ENCODE measurements at places on chromosomes 13 and 19. TPM values are rescaled to one million over a fixed set of nuclear protein-coding genes. Genes with fewer than 3 reads are reported as not detected.

- no peak for DNase-seq
These were observed 28.0 kb downstream of the SH3GL1 start for GRCh38 chr19:4372165-4373012.

GRCh38 chr13:106415442-106415841, 120.0 kb downstream of the EFNB2 start:
- DNase-seq, result no peak

DNA sequence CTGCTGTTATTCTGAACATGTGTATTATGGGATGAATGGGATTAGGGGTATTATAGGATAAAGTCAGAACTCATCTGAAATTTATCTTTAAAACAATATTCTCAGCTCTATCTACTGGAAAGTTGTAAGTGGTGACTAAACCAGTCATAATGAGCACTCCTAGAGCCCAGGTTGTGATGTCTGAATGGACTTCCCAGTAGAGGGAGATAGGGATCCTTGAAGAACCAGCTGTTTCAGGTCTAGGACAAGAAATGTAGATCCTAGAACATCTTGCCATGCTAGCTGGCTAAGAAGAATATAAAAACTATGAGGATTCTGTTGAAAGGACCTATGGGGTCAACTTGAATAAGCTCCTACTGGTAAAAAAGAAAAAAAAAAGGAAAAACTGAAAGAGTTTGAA, 310.8 kb downstream of the SLC7A1 start:
- no peak for DNase-seq

GRCh38 chr13:50675651-50676050, 167.8 kb downstream of the DLEU7 start:
- DNase-seq, result no peak

- no peak for DNase-seq
These were observed 39.7 kb upstream of the RXFP2 start for GRCh38 chr13:31699650-31700049.

- DNase-seq, result no peak
These were observed 196.7 kb downstream of the TBC1D4 start for GRCh38 chr13:75285310-75285709.

- no peak for DNase-seq
These were observed 151.5 kb downstream of the NHLRC3 start for GRCh38 chr13:39189778-39190177.

DNA sequence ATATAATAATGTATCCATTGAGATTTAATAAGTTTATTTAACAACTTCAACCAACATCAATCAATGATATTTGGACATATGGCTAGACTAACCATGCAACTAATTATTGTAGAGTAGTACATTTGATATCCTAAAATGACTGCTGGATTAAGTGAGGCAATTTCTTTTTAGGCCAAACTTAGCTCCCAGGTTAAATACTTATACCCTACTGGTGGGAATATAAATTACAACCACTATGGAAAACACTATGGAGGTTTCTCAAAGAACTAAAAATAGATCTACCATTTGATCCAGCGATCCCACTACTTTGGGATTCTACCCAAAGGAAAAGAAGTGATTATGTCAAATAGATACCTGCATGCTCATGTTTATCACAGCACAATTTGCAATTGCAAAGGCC, 345.8 kb downstream of the RBM26 start:
- no peak for DNase-seq

- DNase-seq, result no peak
These were observed 34.2 kb downstream of the GJA3 start for GRCh38 chr13:20126541-20127261.

- no peak for DNase-seq
These were observed 97.7 kb downstream of the SIPA1L3 start for GRCh38 chr19:38004521-38005223.

- DNase-seq, result no peak
These were observed 146.9 kb upstream of the SLC10A2 start for GRCh38 chr13:103213152-103213551.

DNA sequence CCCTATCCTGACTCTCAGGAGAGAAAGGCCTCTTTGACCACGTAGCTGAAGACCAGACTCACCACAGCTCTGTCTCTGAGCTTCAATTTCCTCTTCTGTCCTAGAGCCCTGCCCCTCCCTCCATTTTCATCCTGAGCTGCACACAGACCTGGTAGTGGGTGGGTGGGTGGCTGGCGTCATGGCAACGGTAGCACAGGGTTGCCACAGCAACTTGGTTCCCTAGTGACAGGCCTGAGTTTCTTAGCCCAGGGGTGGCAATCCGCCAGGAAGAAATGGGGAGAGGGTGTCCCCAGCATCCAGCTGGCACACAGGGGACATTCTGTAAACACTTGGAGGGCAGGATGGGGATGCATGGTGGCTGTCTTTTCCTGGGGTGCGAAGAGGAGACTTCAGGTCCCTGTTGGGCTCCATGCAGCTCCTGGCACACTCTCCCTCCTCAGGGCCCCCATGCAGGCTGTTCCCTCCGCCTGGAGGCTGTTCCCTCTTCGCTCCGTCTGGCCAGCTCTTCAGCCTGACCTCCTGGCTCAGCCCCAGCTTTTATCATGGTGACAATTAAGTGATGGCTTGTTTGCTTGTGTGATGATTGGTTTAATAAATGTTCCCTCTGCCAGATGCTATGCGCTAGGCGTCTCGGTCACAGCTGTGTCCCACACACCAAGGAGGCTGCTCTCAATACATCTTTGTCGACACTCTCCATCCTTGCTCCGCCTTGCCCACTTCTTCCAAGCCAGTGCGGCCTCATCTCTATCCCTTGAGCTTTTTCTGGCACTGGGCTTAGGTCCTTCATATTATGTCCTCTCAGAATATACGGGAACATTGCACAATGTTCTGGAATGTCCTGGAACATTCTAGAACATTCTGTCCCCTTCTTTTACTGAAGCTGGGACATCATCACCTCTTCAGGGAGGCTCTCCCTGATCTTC, 7.4 kb upstream of the KLHL26 start:
- no peak for DNase-seq

GRCh38 chr13:53254500-53254899, 225.9 kb downstream of the OLFM4 start:
- DNase-seq, result no peak

GRCh38 chr13:26999499-26999898, 172.1 kb downstream of the USP12 start:
- no peak for DNase-seq

- no peak for DNase-seq
These were observed 35.6 kb upstream of the NANOS3 start for GRCh38 chr19:13841086-13841961.

DNA sequence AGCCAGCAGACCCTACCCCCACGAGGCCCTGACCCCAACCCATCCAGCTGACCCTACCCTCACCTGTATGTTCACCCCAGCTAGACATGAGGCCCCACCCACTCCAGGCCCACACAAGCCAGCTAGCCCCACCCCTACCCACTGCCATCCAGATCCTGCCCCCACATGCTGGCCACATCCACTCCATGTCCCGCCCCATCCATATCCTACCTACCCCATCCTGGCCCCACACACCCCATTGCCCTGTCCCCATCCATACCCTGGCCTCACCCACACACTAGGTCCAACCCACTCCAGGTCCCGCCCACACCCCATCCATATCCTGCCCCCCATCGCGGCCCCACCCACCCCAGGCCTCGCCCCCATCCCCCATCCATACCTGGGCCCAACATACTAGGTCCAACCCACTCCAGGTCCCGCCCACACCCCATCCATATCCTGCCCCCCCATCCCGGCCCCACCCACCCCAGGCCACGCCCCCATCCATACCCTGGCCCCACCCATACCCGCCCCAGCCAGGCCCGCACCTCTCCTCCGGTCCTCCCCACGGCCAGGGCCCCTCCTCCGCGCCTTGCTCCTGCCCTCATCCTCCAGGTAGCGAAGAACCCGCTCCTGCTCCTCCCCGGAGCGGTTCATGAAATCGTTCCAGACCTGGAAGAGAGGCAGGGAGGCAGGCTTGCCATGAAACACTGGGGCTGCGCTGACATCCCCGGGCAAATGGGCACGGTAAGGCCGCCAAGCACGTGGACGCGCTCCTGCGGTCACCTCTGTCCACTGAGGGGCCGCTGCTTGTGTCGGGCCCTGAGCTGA, 7.2 kb downstream of the RNU6-9 start:
- peak; percentile 66 for DNase-seq

DNA sequence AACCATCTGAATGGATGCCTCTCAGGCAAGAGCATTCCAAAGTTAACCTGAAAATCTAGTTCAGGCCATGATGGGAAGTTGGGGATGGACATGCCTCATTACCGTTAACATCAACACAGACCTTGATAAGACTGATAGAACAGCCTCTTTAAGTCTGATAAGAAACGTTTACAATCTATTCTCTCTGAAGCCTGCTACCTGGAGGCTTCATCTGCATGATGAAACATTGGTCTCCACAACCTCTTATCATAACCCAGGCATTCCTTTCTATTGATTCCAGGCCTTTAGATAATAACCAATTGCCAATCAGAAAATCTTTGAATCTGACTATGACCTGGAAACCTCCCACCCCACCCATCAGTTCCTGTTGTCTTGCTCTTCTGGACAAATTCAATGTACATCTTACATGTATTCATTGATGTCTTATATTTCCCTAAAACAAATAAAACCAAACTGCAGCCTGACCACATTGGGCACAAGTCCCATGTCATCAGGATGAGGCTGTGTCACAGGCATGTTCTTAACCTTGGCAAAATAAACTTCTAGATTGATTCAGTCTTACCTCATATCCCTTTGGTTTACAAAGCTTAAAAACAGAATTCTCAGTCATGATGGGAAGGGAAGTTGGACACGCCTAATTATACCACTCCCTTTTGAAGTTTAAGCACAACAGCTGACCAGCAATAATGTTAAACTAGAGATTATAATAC, 843.8 kb upstream of the SPRY2 start:
- DNase-seq, result no peak

DNA sequence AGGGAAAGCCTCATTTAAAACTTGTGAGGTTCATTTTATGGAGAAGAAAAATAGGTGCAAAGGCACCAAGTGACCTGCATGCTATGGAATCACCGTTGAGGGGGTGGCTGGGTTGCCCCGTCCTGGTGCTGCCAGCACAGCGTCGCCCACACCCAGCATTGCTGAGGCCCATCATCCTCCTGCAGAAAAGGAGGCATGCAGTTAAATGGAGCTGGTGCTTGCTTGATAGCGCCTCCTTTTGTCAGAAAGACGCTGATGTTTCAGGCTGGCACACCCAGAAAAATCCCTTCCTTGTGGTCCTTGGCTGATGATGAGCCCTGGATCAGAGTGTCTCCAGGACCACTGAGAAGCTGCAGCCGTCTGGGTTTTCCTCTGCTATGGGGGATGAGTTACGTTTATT, 36.9 kb downstream of the DHRS12 start:
- DNase-seq, result no peak

- no peak for DNase-seq
These were observed 180.4 kb downstream of the DNAJC15 start for GRCh38 chr13:43203781-43204180.

DNA sequence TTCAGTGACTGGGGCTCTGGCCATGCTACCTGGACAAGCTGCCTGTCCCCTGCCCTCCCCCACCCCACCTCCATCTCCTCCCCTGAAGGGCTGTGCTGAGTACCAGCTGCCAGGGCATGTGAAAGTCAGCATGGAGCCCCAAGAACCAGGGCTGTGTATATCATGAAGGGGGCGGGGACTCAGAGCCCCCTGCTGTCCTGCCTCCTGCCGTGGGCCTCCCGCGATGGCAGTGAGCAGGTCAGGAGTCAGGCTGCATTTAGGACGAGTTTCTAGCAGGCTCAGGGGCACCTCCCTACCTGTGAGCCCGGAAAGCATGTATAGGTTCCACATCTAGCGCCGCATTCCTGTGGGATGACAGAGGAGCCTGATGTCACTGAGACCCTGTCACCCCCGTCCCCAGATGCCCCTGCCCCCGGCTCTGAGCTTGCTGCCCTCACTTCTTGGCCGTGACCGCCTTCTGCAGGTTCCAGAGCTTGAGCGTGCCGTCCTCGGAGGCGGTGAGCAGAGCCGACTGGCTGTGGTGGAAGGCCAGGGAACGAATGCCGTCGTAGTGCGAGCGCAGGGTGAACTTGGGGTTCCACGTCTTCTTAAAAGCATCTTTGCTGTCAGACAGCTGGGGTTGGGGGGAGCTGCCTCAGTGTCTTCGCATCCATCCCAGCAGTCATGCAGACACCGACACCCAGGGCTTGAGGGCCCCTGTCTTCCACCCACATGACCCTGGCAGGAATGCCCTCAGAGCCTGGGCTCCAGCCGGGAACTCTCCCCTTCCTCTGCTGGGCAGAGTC, 8.3 kb upstream of the PRKD2 start:
- no peak for DNase-seq

- no peak for DNase-seq
These were observed 393.1 kb downstream of the TBC1D4 start for GRCh38 chr13:75088915-75089314.

DNA sequence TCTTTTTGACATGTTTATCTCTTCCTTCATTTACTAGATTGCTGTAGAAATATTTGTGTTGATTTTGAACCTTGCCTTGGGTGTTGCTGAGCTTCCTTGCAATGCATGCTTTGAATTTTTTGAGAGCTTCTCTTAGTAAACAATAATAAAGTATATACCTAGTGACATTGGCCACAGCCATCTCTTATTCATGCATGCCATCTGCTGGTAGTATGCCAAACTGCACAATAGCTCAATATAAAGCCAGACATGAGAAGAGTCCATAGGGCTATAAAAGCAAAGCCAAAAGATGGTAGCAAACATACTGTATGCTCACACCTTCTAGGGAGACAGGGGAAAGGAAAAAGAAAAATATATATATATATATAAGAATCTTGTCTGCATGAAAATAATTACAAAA, 18.9 kb upstream of the ZSCAN5A start:
- DNase-seq, result no peak

GRCh38 chr19:452829-453228, 8.0 kb downstream of the SHC2 start:
- no peak for DNase-seq

- no peak for DNase-seq
These were observed 19.0 kb upstream of the EMC10 start for GRCh38 chr19:50457300-50457699.

GRCh38 chr13:68056816-68057710, 826.9 kb upstream of the PCDH9 start:
- no peak for DNase-seq

Gene SLC1A6
- 14.0 TPM for total RNA-seq

Gene OR7A5
- not detected for total RNA-seq

Gene ZNF729
- total RNA-seq, result not detected

Gene ZNF560
- not detected for total RNA-seq

Gene ACP7
- 0.50 TPM for total RNA-seq

Gene SHD
- total RNA-seq, result 5.8 TPM

Gene FCAR
- not detected for total RNA-seq

Gene HPN
- 12.3 TPM for total RNA-seq

Gene LILRA1
- total RNA-seq, result not detected

Gene TMC4
- 5.5 TPM for total RNA-seq

Gene KLF16
- total RNA-seq, result 45.9 TPM

Gene ZNF382
- total RNA-seq, result 4.2 TPM

Gene GIPC3
- 1.2 TPM for total RNA-seq

Gene SIGLEC10
- not detected for total RNA-seq

Gene OR7D2
- not detected for total RNA-seq

Gene CEACAM3
- not detected for total RNA-seq

Gene PLK5
- 1.2 TPM for total RNA-seq

Gene ZNF284
- total RNA-seq, result 3.4 TPM

Gene ELANE
- total RNA-seq, result not detected

All from H1 (cell line).